ENCODE measurements at places on chromosomes 11 and 22. TPM values are rescaled to one million over a fixed set of nuclear protein-coding genes. Genes with fewer than 3 reads are reported as not detected.

- no peaks in the 10 kb centered on the region for H3K27me3 ChIP-seq
- no peak for DNase-seq
- peaks cover 14% of the 10 kb centered on the region for H3K36me3 ChIP-seq
- H3K4me1 ChIP-seq = peaks cover 10% of the 10 kb centered on the region
- no peak overlapping the region for H3K4me3 ChIP-seq
- H3K27ac ChIP-seq = no peak overlapping the region
Measured at GRCh38 chr22:42892571-42893316, 35.7 kb upstream of the ARFGAP3 start.

The CCDC83 gene
- total RNA-seq = not detected

GRCh38 chr11:67465189-67465510 is 3.9 kb downstream of the TMEM134 start:
- H3K27me3 ChIP-seq = peaks cover 2% of the 10 kb centered on the region
- H3K4me3 ChIP-seq = peak overlapping the region; percentile 73
- no peak for DNase-seq
- no peaks in the 10 kb centered on the region for H3K36me3 ChIP-seq
- peaks cover 14% of the 10 kb centered on the region for H3K4me1 ChIP-seq

DNA sequence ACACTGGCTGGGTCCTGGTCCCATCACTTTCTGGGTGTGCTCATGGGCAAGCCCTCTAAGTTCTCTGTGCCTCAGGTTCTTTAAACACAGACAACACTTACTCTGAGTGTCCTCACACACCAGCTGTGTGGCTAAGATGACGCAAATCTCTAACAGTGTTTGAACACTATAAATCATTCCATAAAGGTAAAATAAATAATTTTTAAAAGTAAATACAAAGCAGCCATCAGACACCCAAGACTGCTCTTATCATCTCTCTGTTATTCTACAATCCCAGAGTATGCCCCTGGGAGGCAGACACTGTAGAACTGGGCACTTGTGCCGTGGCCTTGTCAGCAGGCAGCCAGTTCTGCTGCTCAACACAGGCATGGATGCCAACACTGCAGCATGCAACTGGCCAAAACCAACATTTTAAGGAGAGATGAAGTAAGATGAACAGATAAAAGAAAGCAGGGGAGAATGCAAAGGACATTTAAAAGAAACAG is 56.8 kb downstream of the RPL27A start:
- no peaks in the 10 kb centered on the region for H3K27me3 ChIP-seq
- no peaks in the 10 kb centered on the region for H3K4me1 ChIP-seq
- H3K4me3 ChIP-seq = no peak overlapping the region
- H3K27ac ChIP-seq = no peak overlapping the region

The PUS3 gene
- 17.4 TPM for total RNA-seq

The SLC22A8 gene
- total RNA-seq = not detected

GRCh38 chr22:29937940-29938693 is 55.1 kb downstream of the MTMR3 start:
- no peak overlapping the region for H3K4me3 ChIP-seq
- no peaks in the 10 kb centered on the region for H3K27me3 ChIP-seq
- H3K36me3 ChIP-seq = peaks cover 15% of the 10 kb centered on the region
- peaks cover 14% of the 10 kb centered on the region for H3K4me1 ChIP-seq
- no peak for DNase-seq
- no peak overlapping the region for H3K27ac ChIP-seq

The SLC22A12 gene
- not detected for total RNA-seq

The TRIM64C gene
- total RNA-seq = not detected

The GPHA2 gene
- not detected for total RNA-seq

The OLFML1 gene
- 0.84 TPM for total RNA-seq

The AQP11 gene
- 2.1 TPM for total RNA-seq

DNA sequence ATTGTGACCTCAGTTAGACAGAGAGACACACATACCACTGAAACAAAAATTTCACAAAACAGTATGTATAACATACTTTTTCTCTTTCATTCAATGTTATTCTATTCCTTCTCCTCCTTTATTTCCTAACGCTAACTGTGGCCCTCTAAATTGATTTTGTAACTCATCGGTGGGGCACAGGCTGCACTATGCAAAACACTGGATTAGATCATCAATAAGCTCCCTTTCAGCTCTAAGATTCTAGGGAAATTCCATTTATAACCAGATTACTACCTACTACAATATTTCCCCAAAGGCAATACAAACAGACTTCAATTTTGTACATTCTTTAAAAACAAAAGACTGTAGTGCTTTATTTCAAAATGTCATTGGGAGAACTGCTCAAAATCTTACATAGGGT is 6.1 kb downstream of the FJX1 start:
- H3K36me3 ChIP-seq = peaks cover 7% of the 10 kb centered on the region
- H3K27ac ChIP-seq = no peak overlapping the region
- H3K4me3 ChIP-seq = no peak overlapping the region
- H3K27me3 ChIP-seq = peaks cover 3% of the 10 kb centered on the region

DNA sequence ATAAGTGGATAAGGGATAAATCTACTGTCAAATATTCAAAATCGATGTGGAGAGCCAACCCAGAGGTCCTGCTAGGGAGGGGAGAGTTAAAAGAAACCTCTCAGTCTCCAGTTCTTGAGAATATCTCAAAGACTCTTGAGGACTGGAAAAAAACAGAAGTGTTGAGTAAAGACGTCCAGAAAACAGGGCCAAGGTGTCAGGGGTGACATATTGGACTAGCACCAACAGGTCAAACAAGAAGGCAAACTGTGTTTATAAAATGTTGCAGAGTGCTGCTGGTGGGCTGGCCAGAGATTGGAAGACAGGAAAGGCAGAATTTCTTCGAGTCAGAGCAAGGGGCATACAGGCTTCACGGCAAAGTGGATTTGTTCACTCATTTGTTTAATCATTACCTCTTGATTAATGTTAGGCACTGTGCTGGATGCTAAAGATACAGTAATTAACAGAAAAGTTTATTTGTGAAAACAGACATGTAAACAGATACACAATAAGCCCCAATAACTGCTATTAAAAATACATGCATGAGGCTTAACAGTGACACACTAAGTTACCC is 33.7 kb upstream of the SMPD1 start:
- no peaks in the 10 kb centered on the region for H3K27me3 ChIP-seq
- no peaks in the 10 kb centered on the region for H3K36me3 ChIP-seq
- peaks cover 5% of the 10 kb centered on the region for H3K4me1 ChIP-seq
- H3K4me3 ChIP-seq = no peak overlapping the region

The RGL4 gene
- total RNA-seq = not detected

DNA sequence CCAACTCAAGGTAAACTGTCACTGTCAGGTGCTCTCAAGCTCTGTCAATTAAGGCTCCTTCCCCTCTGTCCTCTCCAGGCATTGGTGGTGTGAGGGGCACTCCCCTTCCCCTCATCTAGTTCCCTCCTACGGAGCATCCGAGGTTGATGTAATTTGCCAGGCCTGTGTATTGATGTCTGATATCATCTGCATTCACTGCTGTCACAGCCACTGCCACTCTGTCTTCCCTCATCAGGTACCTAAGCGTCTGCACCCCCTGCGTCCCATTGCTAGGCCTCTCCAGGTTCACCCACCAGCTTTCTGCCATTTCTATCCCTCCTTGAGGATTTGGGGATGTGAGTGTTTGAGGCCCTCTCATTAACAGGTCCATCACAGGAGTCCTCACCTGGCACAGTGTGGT is 50.0 kb upstream of the SYT13 start:
- no peaks in the 10 kb centered on the region for H3K36me3 ChIP-seq
- no peak for DNase-seq
- peaks cover 6% of the 10 kb centered on the region for H3K27me3 ChIP-seq
- H3K4me3 ChIP-seq = no peak overlapping the region
- peaks cover 31% of the 10 kb centered on the region for H3K4me1 ChIP-seq

The RBMXL2 gene
- 0.20 TPM for total RNA-seq

- peaks cover 4% of the 10 kb centered on the region for H3K36me3 ChIP-seq
- peaks cover 12% of the 10 kb centered on the region for H3K4me1 ChIP-seq
Measured at GRCh38 chr22:46672731-46673130, 52.5 kb downstream of the GRAMD4 start.

The OR52A1 gene
- total RNA-seq = not detected

DNA sequence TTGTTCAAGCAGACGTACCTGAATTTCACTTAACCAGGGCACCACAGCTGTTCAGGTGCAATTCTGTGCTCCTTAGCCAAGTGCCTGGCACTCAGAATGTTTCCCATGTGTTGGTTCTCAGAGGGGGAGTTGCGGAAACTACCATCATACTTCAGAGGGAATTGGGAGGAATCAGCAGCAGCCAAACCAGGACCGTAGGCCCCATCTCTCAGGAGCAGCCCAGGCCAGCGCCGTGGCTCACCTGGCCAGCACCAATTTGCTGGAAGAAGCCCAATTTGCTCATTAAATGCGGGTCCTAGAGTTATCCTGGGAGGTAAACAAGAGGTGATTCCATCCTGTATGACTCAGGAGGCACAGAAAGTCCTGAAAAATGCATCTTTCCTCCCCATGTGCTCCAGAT is 435.4 kb downstream of the BRD1 start:
- H3K27ac ChIP-seq = no peak overlapping the region
- peaks cover 4% of the 10 kb centered on the region for H3K4me1 ChIP-seq
- H3K27me3 ChIP-seq = peaks cover 2% of the 10 kb centered on the region
- H3K36me3 ChIP-seq = no peaks in the 10 kb centered on the region
- H3K4me3 ChIP-seq = no peak overlapping the region

GRCh38 chr11:45237711-45238315 is 48.3 kb downstream of the SYT13 start:
- H3K27ac ChIP-seq = no peak overlapping the region

- H3K4me3 ChIP-seq = no peak overlapping the region
- H3K27me3 ChIP-seq = no peaks in the 10 kb centered on the region
- DNase-seq = no peak
- peak overlapping the region; percentile 92 for H3K27ac ChIP-seq
Measured at GRCh38 chr11:69369210-69369825, 75.4 kb downstream of the MYEOV start.

DNA sequence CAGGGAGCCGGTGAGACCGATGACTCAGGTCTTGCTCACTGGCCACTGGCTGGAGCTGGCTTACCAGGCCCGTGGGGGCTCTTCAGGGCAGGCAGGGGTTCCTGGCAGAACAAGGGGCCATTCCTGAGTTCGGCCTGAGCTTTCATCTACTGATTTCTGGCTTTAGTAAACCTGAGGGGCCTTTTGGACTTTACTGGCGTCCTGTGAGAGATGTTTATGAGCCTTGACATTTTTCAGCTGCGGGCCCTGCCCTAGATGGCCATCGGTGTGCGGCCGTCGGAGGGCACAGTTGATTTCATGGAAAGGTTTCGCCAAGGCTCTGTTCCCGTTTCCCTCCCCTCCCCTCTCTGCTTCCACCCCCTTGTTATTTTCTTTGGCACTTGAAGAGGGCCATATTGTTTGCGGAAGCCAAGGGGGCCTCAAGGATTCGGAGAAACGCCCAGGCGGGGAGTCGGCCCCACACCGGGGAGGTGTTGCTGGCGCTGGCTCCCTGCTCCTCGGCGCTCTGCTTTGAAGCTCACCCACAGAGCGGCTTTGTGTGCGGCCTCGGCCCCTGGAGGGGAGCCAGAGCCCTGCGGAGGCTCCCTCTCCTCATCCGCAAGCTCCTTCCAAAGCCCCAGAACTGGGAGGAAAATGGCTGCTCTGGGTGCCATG is 17.7 kb downstream of the ELF5 start:
- DNase-seq = no peak
- peaks cover 5% of the 10 kb centered on the region for H3K4me1 ChIP-seq
- H3K27me3 ChIP-seq = no peaks in the 10 kb centered on the region
- H3K4me3 ChIP-seq = no peak overlapping the region

GRCh38 chr11:19978668-19979518 is 181.4 kb downstream of the DBX1 start:
- H3K36me3 ChIP-seq = no peaks in the 10 kb centered on the region
- peaks cover 4% of the 10 kb centered on the region for H3K4me1 ChIP-seq
- no peak overlapping the region for H3K4me3 ChIP-seq
- H3K27ac ChIP-seq = no peak overlapping the region
- DNase-seq = no peak

GRCh38 chr22:41820447-41820846 is 12.5 kb upstream of the SREBF2 start:
- peak overlapping the region; percentile 10 for H3K4me3 ChIP-seq
- no peaks in the 10 kb centered on the region for H3K27me3 ChIP-seq
- no peak for DNase-seq
- H3K36me3 ChIP-seq = peaks cover 19% of the 10 kb centered on the region
- H3K27ac ChIP-seq = peak overlapping the region; percentile 36

DNA sequence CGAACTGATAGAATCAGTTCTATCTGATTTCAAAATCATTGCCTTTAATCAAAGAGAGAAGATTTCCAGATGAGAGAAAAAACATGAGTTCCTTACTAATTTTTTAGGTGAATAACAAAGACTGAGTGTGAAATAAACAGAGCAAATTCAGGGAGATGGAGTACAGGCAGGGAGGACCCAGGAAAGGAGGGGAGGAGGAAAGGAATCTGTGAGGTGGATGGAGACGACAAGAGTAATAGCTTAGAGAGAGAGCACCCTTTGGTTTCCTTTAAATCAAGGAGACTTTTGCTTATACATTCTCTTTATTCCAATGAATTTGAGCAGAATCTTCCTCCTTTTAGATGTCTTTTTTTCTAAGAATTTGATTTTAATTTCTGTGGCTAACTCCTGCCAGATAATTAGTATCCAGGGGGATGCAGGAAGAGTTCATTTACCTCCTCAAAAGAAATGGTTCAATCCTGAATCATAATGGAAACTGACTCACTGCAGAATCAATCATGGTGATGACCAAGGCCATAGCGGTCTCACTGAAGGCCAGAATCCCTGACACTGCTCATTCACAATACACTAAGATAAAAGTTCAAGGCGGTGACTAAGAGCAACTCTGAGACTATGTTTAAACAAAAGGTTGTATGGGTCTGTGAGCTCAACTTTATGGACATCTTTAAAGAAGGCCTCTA is 234.0 kb upstream of the ZC3H12C start:
- DNase-seq = no peak
- peaks cover 17% of the 10 kb centered on the region for H3K4me1 ChIP-seq
- no peak overlapping the region for H3K4me3 ChIP-seq

All from neural crest cell (in vitro differentiated cells).